A172 (cell line): ENCODE measurements at places on chromosomes 6 and 20. TPM values are rescaled to one million over a fixed set of nuclear protein-coding genes. Genes with fewer than 3 reads are reported as not detected.

- DNase-seq: no peak
These were observed 71.5 kb downstream of the RPP40 start for GRCh38 chr6:4932228-4932903.

DNA sequence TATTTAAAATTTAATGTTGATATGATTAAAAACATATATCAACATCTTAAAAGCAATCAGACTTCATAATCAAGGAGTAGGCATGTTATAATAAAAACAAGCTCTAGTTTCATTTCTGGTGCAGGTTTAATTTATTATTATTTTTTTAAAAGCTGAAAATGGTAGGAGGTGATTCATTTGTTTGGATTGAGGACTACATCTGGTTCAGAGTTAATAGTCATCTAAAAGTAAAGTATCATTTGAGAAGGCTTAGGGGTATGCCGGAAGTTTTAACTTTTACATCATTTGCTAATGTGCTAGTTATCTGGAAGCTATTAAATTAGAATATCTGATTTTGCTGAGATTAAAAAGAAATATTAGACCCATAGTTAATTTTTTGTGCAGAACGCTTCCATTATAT lies 169.5 kb upstream of the LAMA2 start:
- no peak for DNase-seq

- DNase-seq: no peak
These were observed 205.8 kb upstream of the SSTR4 start for GRCh38 chr20:22829356-22829755.

DNA sequence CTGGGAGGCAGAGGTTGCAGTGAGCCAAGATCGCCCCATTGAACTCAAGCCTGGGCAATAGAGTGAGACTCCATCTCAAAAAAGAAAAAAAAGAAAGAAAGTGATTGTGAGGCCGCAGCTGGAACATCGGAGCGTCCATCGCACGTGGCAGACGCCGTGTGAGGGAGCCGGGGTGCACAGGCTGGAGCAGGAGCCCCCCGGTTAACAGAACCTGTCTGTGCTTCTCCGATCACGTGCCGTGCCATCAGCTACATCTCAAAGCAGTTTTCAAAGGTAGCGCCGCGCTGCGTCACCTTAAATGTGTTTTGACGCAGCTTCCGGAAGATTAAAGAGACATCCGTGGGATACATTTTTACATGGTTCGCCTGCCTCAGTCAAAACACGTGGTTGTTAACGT lies 138.9 kb downstream of the TAF4 start:
- no peak for DNase-seq

DNA sequence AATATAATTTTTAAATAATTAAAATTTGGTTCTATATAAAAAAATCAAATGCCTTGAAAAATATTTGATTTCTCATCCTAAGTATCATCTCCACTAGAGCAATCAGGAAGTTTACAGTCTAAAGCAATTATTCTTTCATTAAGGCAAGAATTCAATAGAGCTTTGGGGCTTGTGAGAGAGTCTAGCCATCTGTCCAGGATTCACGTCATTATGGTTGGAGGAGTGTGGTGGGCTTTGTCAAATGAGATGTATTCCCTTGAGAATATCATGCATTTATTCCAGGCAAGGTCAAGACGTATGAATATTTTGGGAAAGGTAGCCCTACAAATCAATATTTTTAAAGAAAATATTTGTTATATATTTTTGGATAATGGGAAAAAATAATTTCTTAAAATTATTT lies 132.4 kb downstream of the ELOVL4 start:
- DNase-seq: no peak

GRCh38 chr6:90484385-90484784 lies 102.5 kb downstream of the MAP3K7 start:
- DNase-seq: no peak

DNA sequence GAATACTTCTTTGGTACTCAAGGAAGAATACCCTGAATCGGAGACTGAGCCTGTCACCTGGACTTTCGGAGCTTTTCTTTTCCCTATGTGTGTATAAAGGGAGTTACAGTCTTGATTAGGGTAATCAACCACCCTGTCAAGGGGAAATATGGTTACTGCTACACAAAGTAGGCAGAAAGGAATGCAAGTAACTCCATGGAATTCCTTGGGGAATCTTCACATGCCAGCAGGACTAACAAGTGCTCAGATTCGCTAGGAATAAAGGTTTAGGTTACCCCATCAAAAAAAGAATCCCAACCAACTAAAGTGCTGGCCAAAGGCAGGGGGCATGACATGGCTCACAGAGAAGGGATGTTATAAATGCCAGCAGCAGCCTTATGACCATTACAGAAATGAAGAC lies 10.4 kb downstream of the KCNS1 start:
- DNase-seq: no peak

- no peak for DNase-seq
These were observed 94.1 kb downstream of the TMEM242 start for GRCh38 chr6:157229132-157229618.

GRCh38 chr20:40812415-40812925 lies 123.4 kb upstream of the MAFB start:
- no peak for DNase-seq

- peak; percentile 22 for DNase-seq
These were observed 47.6 kb upstream of the SMIM8 start for GRCh38 chr6:87274660-87275274.

GRCh38 chr6:158003910-158004700 lies 22.4 kb downstream of the SYNJ2 start:
- DNase-seq: no peak

DNA sequence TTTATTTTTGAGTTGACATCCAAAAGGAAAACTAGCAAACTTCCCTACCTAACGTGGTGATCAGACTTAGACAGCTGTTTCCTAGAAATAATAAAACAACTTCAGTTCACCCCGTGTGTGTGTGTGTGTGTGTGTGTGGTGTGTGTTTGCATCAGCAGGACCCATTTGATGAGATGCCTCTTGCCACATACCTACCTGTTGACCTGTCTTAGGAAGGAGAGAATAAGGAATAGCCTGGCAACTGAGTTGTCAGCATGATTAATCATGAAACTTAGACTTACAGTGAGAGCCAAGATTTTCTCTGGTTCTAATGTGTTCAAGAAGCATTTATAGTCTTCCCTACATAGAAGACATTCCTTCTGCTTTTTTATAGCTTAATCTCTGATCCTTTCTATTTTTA lies 16.1 kb upstream of the PBOV1 start:
- DNase-seq: no peak

DNA sequence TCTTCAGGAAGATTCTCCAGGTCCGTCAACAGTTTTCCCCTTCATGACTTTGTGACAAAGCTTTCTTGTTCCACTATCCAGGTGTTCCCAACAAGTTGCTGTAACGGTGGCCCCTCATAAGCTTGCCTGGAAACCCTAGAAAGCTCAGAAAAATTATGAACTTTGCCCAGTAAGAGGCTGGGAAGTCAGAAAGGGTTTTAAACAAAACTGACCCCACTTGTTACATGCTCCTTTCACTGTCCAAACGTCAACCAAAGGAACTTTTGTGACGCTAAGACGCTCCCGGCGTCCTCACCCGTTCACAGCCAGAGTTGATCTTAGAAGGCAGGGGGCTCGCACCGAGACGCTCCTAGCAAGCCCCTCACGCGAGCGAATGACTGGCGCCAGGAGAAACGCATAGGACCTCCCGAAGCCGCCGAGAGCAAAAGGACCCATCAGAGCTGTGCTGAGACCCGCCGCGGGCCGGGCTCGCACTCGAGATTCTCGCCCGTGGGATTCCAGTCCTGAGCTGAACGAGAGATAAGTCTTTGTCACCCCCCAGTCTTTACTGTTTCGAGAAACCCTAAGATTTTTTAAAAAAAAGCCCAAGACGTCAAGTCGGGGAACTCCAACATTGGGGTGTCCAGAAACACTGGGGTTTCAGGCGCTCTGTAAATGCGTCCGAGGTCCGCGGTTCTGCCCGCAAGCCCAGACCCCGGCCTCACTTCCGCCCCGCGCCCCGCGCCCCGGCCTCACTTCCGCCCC lies 544 bp upstream of the ACAT2 start:
- no peak for DNase-seq

- DNase-seq: no peak
These were observed 652 bp downstream of the BMP6 start for GRCh38 chr6:7726416-7727085.

GRCh38 chr6:2697291-2697690 lies 53.4 kb downstream of the MYLK4 start:
- no peak for DNase-seq

DNA sequence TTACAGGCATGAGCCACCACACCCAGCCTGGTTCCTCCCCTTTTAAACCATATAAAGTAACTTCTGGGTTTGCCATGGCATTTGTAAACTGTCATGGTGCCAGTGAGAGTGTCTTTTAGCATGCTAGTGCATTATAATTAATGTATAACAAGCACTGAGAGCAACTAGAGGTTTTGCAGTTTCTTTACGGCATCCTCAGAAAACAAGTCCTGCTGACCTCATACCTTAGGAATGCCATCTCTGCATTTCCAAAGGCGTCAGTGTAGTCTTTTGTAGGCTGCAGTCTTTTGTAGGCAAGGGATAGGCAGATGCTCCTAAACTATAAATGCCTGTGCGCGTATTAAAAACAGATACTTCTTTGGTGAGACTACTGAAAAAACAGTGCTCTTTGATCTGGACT lies 75.0 kb upstream of the EZR start:
- DNase-seq: peak; percentile 96

- DNase-seq: no peak
These were observed 140.5 kb upstream of the TNFAIP3 start for GRCh38 chr6:137726582-137726981.

GRCh38 chr20:38649275-38649891 lies 47.8 kb downstream of the ARHGAP40 start:
- DNase-seq: no peak

DNA sequence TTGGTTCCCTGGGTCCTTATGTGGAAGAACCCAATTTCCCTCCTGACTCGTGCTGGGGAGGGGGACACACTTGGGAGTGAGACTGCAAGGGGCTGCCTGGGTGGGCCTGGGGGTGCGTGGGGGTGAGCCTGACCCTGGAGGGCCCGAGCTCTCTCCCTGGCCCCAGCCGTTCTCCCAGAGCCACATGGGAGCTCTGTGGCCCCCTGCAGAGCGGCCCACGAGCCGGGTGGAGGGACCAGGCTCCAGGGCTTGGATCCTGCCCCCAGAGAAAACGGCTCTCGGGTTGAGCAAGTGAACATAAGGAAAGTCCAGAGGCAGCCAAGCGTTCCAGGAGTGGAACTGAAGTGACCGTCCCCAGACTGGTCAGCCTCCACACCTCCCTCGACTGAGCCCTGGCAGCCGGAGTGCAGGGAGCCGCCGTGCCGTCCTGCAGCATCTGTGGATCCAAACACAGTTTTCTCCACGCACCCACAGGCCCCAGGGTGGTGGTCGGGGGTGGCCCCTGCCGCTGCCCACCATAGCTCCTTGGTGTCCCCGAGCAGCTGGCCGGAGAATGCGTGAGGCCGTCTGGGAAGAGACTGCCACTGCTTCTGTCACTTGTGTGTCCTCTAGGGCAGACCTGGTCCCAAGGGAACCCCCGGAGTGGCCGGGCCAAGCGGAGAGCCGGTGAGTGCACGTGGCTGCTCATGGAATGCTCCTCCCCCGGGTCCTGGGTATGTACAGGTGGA lies 10.6 kb downstream of the COL9A3 start:
- DNase-seq: no peak

DNA sequence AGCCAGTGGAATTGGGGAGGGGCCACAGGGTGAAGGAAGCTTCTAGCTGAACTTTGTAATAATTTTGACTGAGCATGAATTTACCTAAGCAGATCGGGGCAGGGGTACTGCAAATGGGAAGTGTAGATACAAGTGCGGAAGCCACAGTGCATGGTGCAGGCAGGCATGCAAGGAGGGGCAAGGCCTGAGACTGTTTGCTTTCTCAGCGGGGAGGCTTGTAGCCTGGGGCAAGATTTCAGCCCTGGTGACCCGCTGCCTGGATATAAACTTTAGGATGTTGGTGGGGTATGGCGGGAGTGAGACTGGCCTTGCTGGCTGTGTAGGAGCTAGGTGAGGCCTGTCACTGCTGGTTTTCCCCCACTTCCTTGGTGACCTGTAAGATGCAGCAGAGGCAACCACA lies 266.4 kb upstream of the PREP start:
- DNase-seq: no peak

GRCh38 chr6:138817799-138818198 lies 21.9 kb downstream of the ECT2L start:
- DNase-seq: peak; percentile 35

GRCh38 chr6:49497304-49497703 lies 2.4 kb upstream of the GLYATL3 start:
- no peak for DNase-seq

DNA sequence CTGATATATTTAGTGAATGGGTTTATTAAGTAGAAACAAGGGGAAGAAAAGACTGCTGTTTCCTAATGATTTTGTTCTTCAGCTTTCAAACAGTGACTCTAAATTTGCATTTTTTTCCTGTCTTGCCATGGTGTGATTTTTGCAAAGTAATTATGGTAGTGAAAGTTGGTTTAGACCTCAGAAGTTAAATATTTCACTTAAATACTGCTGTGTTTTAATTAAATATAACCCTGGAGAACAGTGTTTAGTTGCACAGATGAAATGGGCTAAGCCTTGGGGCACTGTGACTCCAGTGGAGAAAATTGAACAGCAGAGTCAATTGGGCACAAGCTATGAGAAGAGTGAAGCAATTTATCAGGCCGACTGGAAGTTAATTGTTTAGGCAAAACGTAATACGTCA lies 111.1 kb upstream of the MCHR2 start:
- no peak for DNase-seq

- peak; percentile 37 for DNase-seq
These were observed 111.7 kb downstream of the TRERF1 start for GRCh38 chr6:42339991-42340401.

The PRR18 gene
- total RNA-seq: 0.14 and 0.24 TPM in 2 replicates

The VIP gene
- 0.93 and 0.96 TPM in 2 replicates for total RNA-seq

The PROKR2 gene
- not detected in 2 replicates for total RNA-seq

The SLCO4A1 gene
- total RNA-seq: 26.5 and 34.8 TPM in 2 replicates

The WFDC11 gene
- not detected in 2 replicates for total RNA-seq

The TXLNB gene
- total RNA-seq: 0.17 and 0.22 TPM in 2 replicates

The ERVFRD-1 gene
- not detected in 2 replicates for total RNA-seq

The SLC35B3 gene
- total RNA-seq: 11.2 and 18.7 TPM in 2 replicates

The CCR6 gene
- total RNA-seq: not detected in 2 replicates

The GUCA1A gene
- total RNA-seq: not detected in 2 replicates

The LIN28B gene
- not detected in 2 replicates for total RNA-seq

The MAS1L gene
- not detected in 2 replicates for total RNA-seq

The GSTA1 gene
- total RNA-seq: not detected in 2 replicates

The PCSK2 gene
- total RNA-seq: not detected in 2 replicates

The TMEM217 gene
- total RNA-seq: 0.12 and 3.2 TPM in 2 replicates
